MCF 10A (cell line): ENCODE measurements at places on chromosomes 2 and 18.
A peak's percentile ranks its signal among the peaks of the same experiment; 100 is the strongest.

DNA sequence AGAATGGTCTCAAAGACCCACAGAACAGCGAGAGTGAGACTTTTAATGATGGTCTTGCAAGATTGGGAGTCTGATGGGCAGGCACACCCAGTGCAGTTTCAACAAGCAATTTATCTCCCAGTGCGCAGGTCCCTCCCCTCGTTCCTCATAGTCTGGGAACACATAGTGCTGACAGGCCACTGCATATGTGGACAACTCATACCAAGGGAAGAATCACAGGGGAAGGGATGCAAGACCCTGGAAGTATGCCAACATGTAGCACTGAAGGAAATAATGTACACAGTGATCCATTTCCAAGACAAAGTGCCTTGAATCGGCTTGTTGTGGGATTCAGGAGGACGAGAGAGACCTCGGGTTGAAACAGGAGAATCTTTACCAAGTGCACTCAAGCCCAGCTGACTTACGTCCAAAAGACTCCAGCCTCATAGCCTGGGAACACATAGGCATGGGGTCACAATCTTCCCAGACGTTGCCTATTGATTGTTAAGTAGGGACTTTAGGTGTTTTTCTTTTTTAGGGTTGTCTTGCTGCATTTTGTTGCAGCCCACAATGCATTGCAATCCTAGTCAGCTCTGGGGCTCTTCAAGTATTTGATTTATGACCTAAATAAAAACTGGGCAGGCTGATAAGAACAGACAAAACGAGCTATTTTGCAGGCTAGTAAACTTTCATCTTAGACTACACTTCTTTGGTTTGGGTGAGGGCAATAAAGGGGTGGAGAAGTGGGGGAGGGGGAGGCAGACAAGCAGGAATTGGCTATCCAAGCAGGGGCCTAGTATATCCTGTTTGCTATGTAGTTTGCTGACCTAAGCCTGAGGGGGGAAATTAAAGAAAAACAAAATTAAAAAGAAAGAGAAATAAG, 24.7 kb upstream of the SERPINB5 start:
- DNase-seq = peak; percentile 92

GRCh38 chr2:48991415-48992131, 162.7 kb downstream of the FSHR start:
- no peak for DNase-seq

- no peak for DNase-seq
Observed at GRCh38 chr2:217216316-217216715, 356.5 kb upstream of the TNP1 start.

DNA sequence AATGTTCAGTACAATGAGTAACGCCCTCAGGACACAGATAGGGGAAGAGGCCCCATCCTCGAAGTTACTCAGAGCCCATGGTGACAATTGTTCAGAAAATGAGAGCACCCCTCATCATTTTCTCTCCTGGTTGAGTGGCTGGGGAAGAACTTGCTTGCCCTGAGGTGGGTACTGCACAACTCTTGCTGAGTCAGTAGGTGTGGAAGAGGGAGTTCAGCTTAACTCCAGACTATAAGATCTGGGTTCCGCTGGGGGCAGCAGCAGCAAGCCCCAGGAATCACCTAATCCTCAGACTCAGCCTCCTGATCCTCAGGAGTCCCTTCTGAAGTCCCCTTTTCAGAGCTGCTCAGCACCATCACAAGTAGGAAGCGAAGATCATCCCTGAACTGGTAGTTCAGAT, 123.7 kb downstream of the PIEZO2 start:
- DNase-seq = no peak

GRCh38 chr2:216770050-216770449, 74.7 kb upstream of the IGFBP5 start:
- no peak for DNase-seq

- DNase-seq = peak; percentile 99
Observed at GRCh38 chr2:1625281-1626001, 118.9 kb downstream of the PXDN start.

DNA sequence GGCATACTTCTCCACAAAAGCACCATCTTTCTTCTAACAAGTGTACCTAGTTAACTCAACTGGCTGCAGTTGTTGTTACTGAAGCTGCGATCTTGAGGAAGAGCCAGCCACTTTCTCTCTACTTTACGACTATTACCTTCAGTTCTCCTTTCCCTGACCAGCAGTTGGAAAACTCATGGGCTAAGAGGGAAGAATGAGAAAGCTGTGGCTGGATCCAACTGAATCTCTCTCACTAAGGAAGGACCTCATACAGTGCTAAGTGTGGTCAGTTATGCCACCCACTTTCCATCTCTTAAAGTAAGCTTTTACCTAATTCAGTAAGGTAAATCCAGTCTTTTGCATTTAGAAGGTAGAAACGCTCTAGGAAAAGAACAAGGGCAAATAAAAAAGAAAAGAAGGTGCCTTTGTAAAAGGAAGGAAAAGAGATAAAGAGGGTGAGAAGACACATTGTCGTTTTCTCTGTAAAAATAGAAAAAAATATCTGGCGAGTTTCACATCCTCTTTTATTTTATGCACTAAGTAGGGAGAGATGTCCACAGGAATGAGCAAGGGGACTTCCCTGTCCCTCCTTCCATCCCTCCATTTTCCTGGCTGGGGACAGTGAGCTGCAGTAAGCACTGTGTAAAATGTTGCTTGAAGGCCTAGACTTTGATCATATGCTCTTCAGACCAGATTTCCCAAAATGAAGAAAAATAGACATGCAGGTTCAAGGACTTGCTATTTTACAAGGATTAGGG, 73.4 kb downstream of the PLEKHM3 start:
- no peak for DNase-seq

DNA sequence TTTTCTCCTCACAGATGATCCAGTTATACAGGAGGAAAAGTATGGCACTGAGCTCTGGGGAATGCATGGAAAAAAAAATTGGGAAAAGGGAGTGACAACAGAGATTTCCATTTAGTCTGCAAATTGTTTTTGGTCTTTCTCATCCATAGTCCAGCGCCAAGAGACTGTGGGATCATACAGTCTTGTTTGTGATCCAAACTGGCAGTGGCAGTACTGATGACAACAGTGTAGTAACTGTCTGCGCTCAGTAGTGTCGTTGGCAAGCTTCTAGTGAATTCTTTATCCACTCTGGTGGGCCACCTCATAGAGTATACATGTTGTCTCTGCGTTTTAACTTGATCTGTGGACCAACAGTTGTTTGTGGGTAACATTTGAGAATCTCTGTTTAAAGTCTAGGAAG, 37.9 kb downstream of the GALNT1 start:
- no peak for DNase-seq

DNA sequence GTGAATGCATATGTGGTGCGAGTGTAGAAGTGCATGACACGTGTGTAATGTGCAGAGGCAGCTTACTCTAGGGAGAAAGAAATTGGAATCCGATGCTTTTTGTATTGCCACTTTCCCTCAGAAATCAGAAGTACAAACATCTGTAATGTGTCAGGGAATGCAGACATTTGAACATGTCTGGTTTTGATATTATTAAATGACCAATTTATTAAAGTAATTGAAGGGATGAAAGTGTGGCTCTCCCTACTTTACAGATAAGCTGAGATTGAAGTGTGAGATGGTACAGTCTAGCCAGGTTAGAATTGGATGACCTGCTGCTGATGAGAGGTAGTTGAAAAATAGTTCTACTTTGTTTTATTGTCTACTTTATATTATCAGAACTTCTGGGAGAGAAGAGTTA, 74.5 kb upstream of the NT5C1B start:
- no peak for DNase-seq

GRCh38 chr18:71105078-71105819, 816.4 kb downstream of the SOCS6 start:
- peak; percentile 6 for DNase-seq

- no peak for DNase-seq
Observed at GRCh38 chr2:196177124-196177523, 5.7 kb upstream of the STK17B start.

DNA sequence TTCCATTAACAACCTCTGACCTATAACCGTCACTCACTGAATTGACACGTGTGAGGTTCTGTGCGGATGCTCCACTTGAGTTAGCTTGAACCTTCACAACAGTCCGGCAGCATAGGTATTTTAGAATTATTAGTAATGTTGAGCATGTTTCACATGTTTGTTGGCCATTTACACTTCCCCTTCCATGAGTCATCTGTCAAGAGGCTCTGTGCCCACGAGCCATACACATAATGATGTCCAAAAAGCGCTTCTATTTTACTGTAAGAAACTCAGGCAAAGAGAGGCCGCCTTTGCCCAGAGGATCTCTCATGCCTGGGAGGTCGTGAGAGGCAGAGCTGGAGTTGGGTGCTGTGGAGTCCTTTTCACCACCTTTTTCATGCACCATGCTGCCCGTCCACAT, 28.9 kb upstream of the TMEM214 start:
- peak; percentile 51 for DNase-seq

GRCh38 chr2:105802587-105802986, 57.9 kb downstream of the NCK2 start:
- DNase-seq = no peak

DNA sequence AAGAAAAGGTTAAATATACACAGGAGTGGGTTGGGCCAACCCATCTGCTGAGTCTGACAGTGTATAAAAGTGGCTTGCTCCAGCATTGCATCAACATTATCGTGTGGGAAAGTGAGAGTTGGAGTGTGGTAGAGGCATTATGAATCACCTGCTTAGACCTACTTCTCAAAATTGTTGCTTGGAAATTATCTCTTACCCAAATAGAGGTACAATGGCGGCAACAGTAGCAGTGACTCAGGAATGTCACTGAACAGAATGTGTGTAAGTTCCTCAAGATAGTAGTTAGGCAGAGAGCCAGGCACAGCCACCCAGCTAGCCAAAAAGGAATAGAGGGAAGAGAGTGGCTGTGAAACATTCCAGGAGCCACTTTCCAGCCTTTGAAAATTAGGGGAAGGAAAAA, 616.0 kb downstream of the NUP35 start:
- no peak for DNase-seq

DNA sequence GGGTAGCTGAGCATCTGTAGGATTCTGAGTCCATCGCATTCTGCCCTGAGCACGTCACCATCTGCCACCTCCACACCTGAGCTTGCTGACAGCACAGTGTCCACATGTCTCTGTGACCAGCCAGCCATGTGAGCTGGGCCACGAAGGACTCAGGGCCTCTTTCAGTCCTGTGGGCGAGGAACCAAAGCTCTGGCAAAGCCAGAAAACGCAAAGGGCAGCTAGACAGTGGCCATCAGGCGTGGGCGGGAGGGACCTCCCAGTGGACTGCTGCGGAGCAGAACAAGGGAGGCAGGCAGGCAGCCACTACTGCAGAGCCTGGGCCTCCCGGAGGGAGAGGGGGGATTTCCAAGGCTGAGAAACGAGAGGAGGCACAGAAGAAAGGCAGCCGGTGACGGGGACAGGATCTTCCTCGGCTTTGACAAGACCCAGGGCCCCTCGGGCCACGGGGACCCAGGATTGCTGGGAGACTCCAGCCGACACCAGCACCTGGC, 274.6 kb upstream of the SALL3 start:
- DNase-seq = no peak

- no peak for DNase-seq
Observed at GRCh38 chr18:24065906-24066305, 51.4 kb downstream of the TTC39C start.

DNA sequence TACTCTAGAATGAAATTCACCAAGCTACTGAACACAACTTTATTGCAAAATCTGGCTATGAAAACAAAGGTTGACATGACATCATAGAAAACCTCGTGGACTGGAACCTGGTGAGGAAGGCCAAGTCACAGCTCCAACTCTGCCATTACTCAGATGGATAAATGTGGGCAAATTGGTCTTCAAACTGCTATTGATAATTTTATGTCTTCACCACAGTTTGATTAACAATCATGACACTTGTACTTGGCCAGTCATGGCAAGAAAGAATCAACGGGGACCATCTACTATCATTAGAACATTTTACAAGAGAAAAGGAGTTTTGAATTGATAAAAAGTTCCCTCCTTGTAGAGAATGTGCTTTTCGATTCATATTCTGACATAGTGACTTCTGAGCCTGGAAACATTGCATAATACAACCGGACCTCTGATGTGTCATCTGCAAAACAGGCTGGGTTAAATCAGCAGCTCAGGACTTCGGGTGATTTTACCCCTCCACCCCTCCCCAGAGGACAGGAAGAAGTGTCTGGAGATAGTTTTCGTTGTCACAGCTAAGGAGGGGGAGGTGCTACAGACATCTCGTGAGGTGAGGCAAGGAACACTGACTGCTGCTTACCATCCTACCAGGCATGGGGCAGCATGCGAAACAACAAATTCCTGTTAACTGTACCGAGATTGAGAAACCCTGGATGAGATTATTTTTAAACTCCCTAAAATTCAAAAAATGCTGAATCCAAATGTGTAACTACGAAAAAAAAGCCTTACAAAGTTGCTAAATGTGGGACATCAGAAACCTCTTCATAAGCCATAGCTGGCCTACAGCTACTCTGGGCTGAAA, 8.4 kb downstream of the L3MBTL4 start:
- DNase-seq = peak; percentile 2

DNA sequence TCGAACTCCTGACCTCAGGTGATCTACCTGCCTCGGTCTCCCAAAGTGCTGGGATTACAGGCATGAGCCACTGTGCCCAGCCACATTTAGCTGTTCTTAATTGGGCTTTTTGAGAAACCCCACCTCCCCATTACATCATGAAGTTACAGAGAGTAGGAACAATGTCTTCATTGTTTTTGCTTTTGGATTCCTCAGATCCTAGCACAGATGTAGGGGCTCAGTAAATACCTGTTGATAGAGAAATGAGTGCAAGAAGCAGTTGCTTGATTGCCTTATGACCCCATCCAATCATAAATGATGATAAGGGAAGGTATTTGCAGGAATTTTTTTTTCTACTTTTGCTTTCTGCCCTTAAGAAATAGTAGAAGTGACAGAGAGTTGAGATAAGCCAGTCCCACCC, 25.4 kb downstream of the GREB1L start:
- no peak for DNase-seq

DNA sequence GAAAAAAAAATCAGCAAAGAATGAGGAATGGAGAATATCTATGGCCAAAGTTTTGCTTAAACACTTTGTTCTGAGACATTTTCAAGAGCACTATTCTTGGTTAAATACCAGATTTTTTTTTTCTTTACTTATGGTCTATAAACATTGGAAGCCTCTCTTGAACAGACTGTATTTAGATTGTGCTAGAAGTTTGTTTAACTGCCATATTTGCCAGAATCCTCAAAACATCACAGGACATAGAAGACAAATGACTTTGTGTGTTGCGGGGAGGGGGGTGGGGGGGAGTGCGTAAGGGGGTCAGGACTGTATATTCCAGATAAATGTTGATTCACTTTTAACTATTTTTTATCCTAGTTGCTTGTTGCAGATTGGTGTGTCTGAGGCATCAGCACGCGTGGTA, 262.0 kb downstream of the MEIS1 start:
- no peak for DNase-seq

- peak; percentile 58 for DNase-seq
Observed at GRCh38 chr18:9613550-9614400, 584 bp downstream of the PPP4R1 start.
